ENCODE measurements at places on chromosomes 5 and 9.

DNA sequence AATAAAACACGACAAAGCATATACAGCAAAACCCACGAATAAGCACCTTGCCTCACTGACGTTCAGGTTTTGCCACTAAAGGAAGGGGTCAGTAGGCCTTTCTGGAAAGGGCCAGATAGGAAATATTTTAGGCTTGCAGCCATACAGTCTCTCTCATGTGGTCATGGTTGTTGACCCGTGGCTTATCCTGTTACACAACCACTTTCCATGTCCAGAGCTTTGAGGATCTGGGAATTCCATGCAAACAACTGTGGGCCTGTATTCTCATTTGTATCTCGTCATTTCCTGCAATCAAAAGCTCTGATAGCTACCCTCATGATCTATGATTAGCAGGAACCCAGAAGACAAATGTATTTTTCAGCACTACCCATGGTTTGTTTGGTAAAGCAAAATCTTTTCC, 108.3 kb downstream of the DRD1 start:
- no peak for DNase-seq

DNA sequence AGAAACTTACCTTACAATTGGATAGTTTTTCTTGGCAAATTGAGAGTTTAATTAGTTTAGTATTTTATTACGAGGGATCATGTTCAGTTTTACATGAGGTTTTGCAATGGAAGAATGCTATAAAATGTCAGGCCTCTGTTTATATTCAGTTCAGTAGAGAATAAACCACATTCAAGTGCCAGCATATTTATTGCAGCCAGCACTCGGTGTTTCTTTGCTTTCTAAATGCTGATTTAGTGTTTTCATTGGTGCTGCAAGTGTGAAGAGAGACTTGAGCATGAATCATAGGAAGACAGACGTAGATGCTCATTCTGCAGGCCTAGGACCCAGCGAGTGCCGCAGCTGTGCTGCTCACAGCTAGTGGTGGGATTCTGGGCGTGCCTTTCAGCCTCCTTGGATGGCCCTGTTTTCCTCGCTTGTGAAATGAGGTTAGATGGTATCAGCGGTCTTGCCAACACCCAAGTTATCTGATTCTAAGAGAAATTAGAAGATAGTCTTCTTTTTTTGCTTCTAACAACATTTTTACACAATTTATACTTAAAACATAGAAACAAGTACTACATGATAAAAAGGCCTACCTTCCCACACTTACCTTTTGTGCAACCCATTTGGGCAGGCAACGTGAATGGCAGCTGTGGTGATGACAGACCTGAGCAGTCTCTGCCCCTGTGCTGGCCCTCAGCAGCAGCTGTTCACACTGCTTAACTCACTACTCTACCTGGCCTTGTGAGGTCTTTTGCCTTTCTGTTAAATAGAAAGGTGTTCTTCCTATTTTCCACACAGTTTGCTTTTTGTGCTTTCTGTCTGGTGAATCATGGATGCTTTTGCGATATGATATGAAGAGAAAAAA, 26.8 kb upstream of the TNFAIP8 start:
- no peak for DNase-seq

DNA sequence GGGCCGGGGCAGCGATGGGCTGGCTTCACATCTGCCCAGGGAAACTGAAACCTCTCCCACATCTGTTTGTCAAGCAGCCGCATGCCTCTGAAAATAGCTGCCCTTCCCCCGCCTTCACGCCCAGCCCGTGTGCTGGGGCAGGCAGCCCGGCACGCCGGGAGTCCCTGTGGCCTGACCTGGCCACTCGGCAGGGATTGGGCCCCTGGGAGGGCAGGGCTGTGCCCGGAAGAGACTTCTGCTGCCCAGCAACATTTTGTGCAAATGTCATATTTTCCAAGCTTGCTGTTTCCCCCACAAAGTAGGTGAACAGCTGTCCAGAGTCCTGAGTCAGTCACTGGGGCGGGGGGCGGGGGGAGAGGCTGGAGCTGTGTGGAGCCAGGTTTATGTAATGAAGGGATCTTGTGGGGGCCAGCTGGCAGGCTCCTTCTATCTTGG, 8.2 kb downstream of the COL27A1 start:
- DNase-seq, result no peak

DNA sequence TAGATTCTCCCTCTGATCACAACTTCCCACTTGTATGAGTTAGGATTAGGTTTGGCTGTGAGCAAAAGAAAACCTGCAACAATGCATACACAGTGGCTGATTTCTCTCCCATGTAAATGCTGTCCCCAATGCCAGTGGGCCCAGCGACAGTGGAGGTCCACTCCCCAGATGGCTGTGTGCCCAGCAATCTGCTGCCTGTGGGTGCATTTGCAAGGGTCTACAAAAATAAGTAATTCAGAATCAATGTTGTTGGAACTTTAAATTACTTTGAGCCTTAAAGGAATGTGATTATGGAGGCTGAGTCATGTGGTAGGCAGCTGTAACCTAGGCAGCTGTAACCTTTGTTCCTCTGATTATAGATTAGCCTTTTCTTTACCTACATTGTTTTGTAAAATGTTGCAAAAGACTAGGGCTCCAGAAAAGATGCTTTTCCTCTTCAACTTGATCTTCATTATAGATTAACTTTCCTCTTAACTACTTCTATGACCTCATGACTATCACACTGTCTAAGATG, 14.2 kb upstream of the MXD3 start:
- DNase-seq, result no peak

DNA sequence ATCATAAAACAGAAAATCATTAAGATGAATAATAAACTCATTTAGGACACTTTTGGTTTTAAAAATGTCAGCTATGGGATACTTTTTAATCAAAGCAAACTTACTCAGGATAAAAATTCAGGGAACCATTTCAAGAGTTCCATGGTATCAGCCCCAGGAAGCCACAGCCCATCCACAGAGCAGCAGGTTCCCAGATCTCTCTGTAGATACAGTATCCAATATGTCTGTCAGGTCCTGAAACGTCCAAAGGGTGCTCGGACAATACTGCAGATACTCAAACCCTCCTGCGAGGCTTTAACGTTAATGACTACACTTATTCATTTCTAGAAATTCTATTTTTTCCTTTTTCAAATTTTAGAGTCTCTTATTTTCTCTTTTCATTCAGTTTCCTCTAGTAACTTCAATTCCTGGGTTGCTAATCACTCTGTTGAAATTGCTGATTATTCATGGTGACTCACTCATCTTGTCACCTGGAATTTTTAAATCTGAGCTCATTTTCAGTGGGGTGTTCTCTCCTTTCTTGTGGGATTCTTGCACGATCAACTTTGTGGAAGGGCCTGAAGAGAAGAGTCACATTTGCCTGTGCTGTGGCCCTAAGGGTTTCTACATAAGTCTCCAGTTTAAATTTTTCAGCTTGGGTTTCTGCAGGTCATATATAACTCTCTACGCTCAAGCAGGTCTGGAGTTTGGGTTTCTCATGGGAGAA, 435.8 kb downstream of the CTNND2 start:
- no peak for DNase-seq

GRCh38 chr9:77541600-77541999, 106.5 kb downstream of the GNA14 start:
- DNase-seq, result no peak

GRCh38 chr9:107465467-107466451, 23.8 kb downstream of the KLF4 start:
- no peak for DNase-seq

- DNase-seq, result peak; percentile 26
Measured at GRCh38 chr9:110188991-110189390, 19.0 kb downstream of the C9orf152 start.

DNA sequence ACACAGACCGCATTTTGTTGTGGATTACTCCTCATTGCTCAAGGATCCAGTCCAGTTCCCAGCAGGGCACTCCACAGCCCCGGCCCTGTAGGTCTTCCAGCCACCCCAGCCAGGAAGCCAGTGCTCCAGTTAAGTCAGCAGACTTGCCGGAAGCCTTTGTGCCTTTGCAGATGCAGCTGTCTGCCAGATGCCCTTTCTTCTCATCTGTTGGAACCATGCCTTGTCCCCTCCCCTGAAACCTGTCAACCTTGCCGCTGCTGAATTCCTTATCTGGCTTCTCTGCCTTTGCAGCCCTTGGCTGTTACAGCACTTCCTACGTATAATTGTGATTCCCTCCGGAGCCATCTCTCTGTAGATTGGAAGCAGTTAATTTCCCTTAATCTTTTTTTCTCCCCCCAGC, 28.4 kb downstream of the PSAT1 start:
- DNase-seq, result no peak

- peak; percentile 68 for DNase-seq
Measured at GRCh38 chr9:6049798-6050197, 34.4 kb upstream of the RANBP6 start.

GRCh38 chr9:38389313-38389712, 3.2 kb upstream of the ALDH1B1 start:
- DNase-seq, result no peak

All from GDM1 (cell line).